ENCODE measurements at places on chromosomes 12 and 14. TPM values are rescaled to one million over a fixed set of nuclear protein-coding genes. Genes with fewer than 3 reads are reported as not detected.

- DNase-seq, result no peak
These were observed 2.2 kb downstream of the BAZ1A start for GRCh38 chr14:34872822-34873588.

- peak; percentile 61 for DNase-seq
These were observed 18.7 kb downstream of the PKP2 start for GRCh38 chr12:32877601-32878459.

GRCh38 chr12:5907807-5908206, 37.3 kb downstream of the ANO2 start:
- DNase-seq, result peak; percentile 12

- DNase-seq, result no peak
These were observed 28.7 kb downstream of the AICDA start for GRCh38 chr12:8584004-8584403.

DNA sequence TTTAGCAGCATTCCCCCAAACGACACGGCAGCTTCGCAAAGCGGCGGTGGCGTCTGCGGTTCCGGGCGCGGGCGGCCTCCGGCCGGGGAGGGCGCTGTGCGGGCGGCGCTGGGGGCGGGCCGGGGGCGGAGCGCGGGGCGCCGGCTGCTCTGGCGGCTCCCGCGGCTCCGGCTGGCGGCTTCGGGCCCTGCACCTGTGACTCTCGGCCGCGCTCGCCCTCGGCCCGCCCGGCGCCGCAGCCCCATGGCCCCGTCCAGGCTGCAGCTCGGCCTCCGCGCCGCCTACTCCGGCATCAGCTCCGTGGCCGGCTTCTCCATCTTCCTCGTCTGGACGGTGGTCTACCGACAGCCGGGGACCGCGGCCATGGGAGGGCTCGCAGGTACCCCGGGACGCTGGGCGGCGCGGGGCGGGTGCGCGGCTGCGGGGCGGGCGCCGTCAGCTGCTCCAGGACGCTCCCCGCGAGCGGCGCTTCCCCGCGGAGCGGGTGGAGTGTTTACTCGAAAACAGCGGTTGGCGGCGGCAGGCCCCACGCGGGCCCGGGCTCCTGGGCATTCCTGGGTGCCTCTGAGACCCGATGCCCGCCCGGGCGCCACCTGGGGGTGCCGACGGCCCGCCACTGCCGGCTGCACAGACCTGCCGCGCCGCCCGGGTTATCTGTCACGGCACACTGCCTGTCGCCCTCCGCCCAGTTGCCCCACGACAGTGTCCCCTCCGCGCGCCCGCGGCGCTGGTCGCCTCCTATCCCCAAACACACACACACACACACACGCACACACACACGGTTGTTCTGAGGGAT, at the start of gene SLC48A1:
SLC48A1 (plus strand) TSS at position 177 of the 796 bp plus-strand sequence; CDS start at position 244, 67 bp downstream.
- peak; percentile 82 for DNase-seq

GRCh38 chr12:98699586-98699985, 54.5 kb downstream of the APAF1 start:
- no peak for DNase-seq

GRCh38 chr14:29075761-29076160, 309.2 kb downstream of the FOXG1 start:
- DNase-seq, result no peak

GRCh38 chr12:5191803-5192538, 148.3 kb downstream of the KCNA5 start:
- DNase-seq, result no peak

DNA sequence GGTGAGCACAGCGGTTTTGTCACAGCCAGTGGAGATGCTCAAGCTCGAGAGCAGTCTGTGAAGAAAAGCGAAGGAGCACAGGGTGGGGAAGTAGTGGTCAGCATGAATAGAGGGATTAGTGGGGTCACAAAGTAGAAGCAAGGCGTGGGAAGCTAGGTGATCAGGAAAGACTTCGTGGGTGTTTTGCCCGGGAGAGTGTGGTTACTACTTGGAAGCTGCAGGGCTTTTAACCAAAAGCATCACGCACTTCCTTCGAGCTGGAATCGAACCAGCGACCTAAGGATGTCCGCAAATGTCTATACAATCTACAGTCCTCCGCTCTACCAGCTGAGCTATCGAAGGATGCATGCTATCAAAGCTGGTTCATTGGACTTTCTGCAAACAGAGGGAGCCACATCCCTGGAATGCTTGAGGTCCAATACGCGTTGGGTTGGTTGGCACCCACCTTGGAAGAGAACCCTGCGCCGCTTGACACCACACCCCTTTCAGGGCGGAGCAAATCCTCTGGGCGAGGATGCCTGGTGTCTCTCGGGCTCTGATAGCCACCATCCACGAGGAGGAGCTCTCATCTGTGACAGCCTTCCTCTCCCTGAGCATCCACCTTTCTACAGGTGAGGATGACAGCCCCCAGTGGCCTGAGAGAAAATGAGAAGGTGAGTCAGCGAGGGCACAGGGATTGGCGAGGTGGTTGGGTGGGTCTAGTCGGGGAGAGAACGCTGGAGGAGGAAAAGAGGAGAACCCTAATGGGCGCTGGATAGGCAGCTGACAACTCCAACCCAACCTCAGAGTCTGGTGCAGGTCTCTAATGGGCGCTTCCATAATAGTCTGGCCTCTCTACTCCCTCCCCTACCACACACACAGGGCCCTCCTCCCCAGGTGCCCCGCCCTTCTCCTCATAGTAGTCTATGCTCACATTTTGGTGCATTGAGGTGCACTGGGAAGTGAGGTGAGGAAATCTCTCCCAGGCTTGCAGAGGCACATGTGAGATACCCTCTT, 16.0 kb upstream of the OR6S1 start:
- DNase-seq, result no peak

- no peak for DNase-seq
These were observed 70.7 kb downstream of the PAWR start for GRCh38 chr12:79619872-79620562.

DNA sequence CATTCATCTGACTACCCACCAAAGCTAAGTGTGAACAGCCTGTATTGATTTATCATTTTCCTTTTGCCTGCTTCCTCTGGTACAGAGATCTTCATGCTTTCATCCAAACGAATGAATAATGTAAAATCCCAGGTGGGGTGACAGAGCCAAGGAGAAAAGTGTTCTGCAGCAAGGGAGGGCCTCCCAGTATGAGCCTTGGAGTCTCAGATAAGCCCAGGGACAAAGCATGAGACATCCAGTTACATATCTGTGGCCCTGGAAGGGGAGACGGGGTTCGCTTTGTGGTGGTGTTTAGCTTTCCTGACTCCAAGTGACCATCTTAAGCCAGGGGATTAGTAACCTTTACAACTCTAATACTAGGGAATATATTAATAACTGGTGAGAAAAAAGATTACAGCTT, 177.1 kb downstream of the ETV6 start:
- DNase-seq, result no peak

GRCh38 chr14:89900802-89901201, 53.7 kb downstream of the EFCAB11 start:
- no peak for DNase-seq

GRCh38 chr12:65827342-65827741, 3.1 kb downstream of the HMGA2 start:
- DNase-seq, result no peak

HOXC11 gene
- total RNA-seq, result not detected

RTL1 gene
- total RNA-seq, result not detected

CD163 gene
- 330 TPM for total RNA-seq

TPH2 gene
- not detected for total RNA-seq

KERA gene
- not detected for total RNA-seq

AKAP6 gene
- 7.3 TPM for total RNA-seq
